ENCODE measurements at places on chromosomes 11 and 22.

GRCh38 chr11:1036303-1036923, at the start of gene MUC6:
MUC6 (minus strand) TSS chr11:1036718; CDS start chr11:1036655, 63 bp downstream.
- no peak for DNase-seq

- DNase-seq: no peak
These were observed 302.0 kb downstream of the KIRREL3 start for GRCh38 chr11:126698576-126698975.

DNA sequence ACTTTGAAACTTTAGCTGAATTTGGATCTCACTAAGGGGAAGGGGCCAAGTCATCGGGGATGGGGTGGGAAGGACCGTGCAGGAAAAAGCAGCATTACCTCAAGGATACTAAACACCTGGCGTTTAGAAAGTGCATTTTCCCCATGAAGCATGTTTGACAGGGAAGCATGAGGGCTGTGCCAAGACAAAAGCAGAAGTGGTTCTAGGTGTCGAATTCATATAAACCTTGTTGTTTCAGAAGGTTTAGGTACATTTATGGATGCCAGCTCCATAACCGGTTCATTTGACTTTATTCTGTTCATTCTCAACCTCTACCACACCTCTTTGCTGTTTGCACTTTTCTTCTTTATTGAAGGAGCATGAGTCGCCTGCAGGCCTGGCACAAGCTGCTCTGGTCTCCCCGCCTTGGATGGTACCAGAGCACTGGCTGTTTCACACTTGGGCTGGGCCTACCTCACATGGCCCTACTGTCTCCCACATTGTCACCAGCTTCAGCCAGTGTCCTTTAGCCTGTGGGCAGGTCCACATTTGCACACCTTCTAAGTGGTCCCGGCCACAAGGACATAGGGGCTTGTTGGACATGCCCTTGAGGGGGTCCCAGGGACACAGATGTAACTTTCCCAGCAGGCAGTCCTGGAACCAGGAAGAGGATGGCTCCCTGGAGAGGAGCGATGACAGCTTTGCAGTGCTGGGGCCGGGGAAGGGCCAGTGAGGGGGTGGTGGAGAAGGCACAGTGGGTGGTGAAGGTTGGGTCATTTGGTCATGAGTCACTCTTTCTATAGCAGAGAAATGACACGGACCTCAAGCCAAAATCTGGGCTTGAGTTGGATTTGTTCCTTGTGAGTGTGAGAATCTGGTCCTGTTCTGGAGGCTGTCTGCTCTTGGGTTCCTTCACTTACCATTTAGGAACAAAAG, 3.2 kb upstream of the ST14 start:
- no peak for DNase-seq

GRCh38 chr11:47886096-47886495, 37.9 kb upstream of the NUP160 start:
- DNase-seq: no peak

GRCh38 chr11:1791912-1792311, 28.2 kb upstream of the CTSD start:
- DNase-seq: no peak

GRCh38 chr11:114314096-114314495, 17.9 kb downstream of the NNMT start:
- DNase-seq: no peak

GRCh38 chr22:39245130-39246039, 603 bp upstream of the PDGFB start:
- DNase-seq: no peak

DNA sequence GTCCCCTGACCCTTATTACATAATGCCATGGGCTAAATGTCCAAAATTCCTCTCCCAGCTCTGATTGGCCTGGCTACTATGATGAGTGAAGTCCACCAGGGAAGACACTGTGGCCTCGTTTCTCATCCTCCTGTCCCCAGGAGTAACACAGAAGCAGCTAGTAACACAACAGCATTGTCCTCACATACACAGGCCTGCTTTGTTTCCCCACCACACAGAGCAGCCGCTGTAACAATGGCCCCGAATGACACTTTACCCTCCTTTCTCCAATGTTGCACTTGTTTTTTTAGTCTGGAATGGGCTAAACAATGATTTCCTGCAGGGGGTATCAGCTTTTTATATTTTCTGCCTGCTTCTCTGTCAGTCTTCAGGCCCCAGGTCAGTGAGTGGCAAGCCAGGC, at the start of gene PRR5L:
Gene PRR5L, plus strand, starts transcription at position 363 of the 400 bp plus-strand sequence. CDS start 104,834 bp downstream, outside the sequence.
- peak; percentile 82 for DNase-seq

DNA sequence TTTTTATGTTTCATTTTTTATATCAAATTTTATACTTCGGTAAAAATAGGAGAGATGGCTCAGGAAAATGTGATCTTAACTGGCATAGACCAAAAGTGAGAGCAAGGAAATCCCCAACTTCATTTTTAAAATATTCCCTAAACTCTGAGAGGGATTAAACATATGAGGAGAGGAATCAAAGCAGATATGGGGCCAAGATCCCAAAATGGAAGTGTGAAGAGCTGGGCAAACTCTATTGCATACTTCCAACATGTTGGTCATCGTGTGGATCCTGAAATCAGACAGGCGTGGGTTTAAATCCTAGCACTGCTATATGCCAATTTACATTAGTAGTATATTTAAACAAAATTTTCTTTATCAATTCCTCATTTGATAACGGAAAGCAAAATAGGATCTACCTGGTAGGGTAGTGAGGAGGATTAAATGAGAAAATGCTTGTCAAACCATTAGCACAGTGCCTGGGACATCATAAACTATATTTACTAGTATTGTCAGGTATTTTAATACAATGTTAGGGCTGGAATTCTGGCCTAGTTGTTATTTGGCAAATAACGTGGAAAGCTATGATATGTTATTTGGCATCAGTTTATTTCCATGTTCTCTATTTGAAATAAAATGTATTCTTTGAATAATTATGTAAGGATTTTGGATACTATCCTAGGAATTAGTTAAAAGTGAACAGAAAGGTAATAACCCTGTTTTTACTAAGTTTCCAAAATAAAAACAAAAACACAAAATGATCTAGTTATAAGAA, 392.8 kb upstream of the CCDC90B start:
- DNase-seq: no peak

DNA sequence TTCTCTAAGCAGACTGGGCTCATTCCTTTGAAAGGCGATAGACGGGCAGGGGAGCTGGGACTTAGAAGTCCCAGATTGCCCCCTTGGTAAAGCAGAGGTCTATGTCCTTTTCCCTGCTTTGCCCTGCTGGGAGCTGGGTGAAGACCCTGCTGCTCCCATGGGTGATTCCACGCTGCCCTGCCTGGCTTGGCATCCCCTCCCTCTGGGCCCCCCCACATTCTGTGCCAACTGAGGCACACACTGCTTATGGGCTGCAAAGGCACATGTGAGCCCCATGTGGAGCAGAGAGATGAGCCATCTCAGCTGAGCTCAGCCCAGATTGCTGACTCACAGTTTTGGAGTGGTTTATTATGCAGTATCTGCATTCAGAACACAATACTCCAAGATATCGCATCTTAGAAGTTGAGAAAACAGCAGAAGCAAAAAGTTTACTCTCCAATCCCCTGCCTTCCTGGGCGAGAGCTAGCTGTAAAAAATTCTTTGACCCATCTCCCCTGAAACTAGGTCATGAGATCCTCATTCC, 127.2 kb downstream of the ST3GAL4 start:
- DNase-seq: no peak

- DNase-seq: no peak
These were observed 799.6 kb upstream of the ARHGAP42 start for GRCh38 chr11:99887481-99887880.

- DNase-seq: no peak
These were observed 11.8 kb downstream of the TIGD3 start for GRCh38 chr11:65366340-65366773.

GRCh38 chr11:69245491-69246345, 48.2 kb upstream of the MYEOV start:
- no peak for DNase-seq

GRCh38 chr11:587978-588380, 11.7 kb downstream of the PHRF1 start:
- no peak for DNase-seq

DNA sequence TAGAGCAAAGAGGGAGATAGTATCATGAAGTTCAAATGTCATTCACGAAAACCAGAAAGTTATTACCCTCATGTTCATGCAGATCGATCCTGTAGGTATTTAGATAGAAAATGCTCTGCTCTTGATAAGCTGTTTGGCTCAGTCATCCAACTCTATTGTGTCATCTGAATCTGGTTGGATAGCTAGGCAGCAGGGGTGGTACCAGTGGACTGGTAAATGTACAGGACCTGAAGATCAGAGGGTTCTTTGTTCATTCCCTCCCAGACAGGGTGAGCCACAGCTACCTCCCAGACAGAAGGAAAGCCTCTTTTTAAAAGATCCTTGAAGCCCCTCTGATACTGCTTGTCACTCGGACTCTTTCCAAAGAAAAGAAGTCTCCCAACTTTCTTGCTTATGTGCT, 29.8 kb upstream of the DRD2 start:
- DNase-seq: peak; percentile 12

DNA sequence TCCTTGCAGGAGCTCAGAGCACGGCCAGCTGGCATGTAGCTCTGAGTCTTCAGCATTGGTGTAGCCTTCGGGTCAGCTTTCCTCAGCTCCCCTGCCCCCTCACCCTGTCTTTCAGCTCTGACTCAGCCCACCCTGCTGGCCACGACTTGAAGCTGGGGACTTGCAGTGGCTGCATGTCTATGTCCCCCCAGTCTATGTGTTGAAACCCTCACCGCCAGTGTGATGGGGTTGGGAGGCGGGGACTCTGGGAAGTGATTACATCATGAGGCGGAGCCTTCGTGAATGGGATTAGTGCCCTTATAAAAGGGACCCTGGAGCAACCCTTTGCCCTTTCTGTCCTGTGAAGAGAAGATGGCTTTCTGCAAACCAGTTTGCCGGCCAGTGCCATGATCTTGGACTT, 111.1 kb downstream of the CTTN start:
- DNase-seq: no peak

Data from nucleus accumbens (tissue), 56 donors.